ENCODE measurements at places on chromosomes 3 and 15. TPM values are rescaled to one million over a fixed set of nuclear protein-coding genes. Genes with fewer than 3 reads are reported as not detected.

DNA sequence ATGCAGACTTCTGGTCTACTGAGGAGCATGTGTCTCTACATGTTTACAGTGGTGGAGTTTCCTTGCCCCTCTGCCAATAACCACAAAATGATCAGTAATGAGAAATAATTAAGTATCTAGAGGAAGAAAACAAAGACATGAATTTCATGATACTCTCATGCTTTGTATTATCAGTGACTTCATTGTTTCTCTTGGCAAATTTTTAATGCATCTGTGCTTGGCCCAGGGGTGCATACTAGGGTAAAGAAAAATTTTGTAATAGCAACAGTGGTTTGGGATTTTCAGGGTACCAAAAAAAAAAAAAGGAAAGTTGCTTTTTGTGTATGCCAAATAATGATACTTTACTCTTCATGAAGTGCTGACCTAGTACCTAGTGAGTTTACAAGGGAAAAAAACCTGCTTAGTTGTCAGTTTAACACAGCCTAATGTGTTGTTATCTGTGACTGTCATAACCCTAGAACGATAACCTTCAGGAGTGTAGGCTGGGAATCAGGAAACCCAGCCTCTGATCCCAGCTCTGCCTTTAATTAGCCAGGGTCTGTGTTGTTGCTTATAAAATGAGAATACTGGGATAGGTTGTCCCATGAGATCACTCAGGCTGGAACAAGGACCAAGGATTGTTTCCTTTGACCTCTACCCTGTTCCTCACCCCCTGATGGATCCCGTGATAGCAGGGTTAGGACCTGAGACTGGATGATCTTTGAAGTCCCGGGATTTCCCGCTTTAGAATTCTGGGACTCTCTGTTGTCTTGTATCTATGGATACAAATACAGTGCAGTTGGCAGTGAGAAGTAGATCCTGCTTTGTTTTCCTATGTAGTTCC lies 117.5 kb downstream of the CMSS1 start:
- no peak for DNase-seq

DNA sequence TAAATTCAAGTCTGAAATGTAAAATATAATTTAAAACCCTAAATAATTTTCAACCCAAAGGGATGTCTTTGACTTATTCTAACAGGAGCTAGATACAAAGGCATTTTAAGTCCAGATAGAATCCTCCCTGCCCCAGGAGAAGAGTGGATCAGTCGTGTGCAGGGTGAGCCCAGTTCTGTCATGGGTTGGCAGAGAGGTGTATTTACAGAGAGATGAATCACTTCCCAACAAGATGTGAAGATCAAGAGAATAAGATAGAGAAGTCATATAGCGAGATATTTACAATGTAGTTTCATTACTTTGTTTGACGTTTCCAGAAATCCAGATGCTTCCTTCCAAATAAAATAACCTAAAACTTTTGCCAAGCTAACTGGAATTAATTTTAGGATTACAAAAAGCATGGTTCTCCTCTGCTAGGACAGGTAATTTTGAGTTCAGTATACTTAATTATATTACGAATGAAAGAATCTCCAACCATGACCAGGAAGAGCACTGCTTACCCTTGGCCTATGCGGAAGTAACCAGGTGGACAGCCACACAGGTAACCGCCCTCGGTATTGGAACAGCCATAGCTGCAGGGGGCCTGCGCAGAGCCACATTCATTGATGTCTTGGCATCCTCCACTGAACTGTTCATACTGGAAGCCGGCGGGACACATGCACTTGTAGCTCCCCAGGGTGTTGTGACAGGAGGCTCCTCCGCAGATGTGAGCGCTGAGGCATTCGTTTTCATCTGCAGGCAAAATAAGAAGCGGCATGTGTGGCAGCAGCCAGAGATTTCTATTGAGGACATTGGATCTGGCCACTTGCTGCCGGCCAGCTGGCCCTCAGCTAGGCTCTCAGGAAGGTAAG lies 84.0 kb downstream of the DUT start:
- no peak for DNase-seq

- DNase-seq: no peak
These were observed 1.5 kb downstream of the UQCC5 start for GRCh38 chr3:52537726-52538421.

GRCh38 chr3:52891615-52892081 lies 5.7 kb downstream of the STIMATE start:
- no peak for DNase-seq

Gene CELF6
- 1.9 TPM for total RNA-seq

DNA sequence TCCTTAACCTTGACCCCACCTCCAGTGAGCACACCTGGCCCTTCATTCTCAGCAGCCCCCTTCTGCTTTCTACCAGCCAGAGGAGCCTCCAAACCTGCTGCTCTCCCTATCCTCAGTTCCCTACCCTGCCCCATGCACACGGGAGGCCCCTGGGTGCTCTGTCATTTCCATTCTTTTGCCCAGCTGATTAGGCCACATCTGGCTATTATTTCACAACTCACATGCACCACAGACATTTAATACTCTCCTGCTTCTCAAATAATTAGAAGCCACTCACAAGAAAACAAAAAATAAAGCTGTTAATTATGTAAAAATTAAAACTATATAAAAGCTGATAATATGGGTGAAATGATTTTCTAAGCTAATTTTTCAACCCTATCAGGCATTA lies 50.7 kb downstream of the MYLK start:
- DNase-seq: no peak

Gene CCNB2
- 0.73 TPM for total RNA-seq

GRCh38 chr15:83927704-83928391 lies 273.9 kb downstream of the ADAMTSL3 start:
- no peak for DNase-seq

GRCh38 chr15:90666135-90666909 lies 50.8 kb upstream of the BLM start:
- no peak for DNase-seq

Gene FGD5
- total RNA-seq: not detected

Gene CLDN18
- total RNA-seq: not detected

DNA sequence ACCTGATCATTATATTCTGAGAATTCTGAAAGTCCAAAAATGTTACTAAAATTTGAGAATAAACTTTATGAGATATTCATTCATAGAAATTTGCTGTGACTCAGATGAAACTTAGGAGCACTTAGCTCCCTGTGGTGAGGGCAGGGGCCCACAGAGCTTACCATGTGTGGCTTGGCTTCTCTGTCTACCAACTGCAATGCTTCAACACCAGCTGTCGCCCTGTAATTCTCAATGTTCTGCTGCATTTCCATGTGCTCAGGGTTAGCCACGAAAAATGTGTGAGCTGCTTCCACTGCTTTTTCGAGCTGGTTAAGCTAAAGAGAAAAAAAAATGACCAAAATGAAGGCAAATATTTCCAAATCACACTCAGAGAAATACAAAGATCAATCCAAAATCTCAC lies 125.6 kb downstream of the P3H2 start:
- no peak for DNase-seq

Gene BBX
- 76.3 TPM for total RNA-seq

Gene PTH1R
- total RNA-seq: not detected

Gene UTS2B
- not detected for total RNA-seq

GRCh38 chr15:92115834-92116233 lies 262.3 kb downstream of the SLCO3A1 start:
- DNase-seq: no peak

DNA sequence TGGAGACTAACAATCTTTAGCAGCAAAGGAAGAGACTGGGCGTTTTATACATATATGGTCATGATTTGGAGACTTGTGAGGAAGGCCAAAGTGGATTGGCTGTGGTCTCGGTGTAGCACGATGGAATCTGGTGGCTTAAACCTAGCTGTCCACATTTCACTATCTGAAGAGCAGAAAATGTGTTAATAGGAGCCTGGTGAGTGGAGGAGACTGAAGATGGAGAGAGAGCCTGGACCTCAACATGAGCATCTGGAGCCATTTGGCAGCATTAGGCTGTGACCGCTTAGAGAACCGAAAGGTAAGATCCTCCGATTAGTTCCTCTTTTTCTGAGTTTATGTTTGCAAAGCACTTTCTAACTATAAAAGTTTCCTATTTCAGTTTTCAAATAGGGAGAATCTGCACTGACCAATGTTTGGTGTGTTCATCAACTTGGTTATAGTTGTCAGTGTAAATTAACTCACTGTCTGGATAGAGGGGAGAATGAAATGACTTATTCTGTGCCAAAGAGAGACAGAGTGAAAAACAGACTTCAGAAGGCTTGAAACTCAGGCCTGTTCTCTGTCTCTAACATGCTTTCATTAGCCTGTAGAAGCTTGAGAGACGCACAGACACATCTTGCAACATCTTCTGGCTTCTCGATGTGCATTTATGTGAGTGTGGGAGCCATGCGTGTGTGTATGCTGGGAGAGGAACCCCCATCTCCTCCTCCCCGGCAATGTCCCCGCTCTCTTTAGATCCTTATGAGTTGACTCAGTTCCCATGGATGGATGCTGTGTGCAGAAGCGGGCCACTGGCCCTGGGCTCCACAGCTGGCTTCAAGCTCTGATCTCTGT lies 244.7 kb upstream of the TBL1XR1 start:
- no peak for DNase-seq

GRCh38 chr3:88626456-88627120 lies 476.8 kb downstream of the C3orf38 start:
- DNase-seq: no peak
